ENCODE measurements at places on chromosomes 2 and 18.

DNA sequence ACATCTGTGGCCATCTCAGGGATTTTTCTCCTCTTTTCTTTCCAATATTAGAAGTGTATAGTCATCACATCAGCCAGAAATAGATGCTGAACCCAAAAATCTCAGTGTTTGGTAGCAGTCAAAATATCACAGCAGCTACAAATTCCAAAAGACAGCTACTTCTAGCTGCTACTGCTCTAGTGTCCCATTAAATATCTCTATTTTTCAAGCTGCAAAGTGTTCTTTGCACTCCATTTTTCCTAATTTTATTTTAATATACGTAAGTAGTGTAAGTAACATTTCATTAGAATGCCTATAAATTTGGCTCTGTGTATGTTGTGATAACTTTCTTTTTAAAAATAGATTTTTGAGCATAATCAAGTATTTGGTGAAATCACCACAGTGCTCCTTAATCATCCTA is 967.3 kb downstream of the BCL11A start:
- DNase-seq = no peak

DNA sequence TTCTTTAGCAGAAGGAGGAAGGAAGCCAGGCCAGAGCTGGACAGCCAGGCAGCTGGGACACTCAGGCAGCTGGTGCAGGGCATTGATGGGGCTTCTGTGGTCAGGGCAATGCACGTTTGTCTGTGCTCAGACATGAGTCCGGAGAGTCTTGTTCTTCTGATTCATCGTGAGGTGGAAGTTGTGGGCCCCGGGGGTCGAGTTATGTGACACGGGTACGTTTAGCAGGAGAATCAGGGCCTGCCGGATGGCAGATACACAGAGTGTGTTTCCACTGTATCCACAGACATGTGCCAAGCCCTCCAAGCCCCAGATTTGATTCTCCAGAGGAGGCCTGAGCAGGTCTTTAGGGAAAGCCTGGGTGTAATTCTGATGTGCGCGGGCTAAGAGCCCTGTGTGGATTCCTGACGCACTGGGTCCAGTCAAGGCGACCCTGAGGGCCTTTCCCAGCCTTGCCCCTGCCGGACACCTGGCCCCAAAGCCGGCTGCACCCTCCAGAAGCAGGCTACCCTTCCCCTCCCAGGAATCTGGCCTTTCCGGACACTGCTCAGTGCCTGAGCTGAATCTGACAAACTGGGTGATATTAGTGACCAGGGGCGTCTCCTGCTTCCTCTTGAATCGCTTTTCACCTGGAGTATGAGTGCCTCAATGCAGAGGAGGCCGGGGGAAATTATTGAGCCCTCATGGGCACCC is 10.1 kb downstream of the ARHGEF4 start:
- DNase-seq = no peak

- DNase-seq = no peak
These were observed 61.4 kb upstream of the DNER start for GRCh38 chr2:229775614-229776313.

GRCh38 chr2:54271843-54272627 is 16.0 kb upstream of the TSPYL6 start:
- DNase-seq = no peak

DNA sequence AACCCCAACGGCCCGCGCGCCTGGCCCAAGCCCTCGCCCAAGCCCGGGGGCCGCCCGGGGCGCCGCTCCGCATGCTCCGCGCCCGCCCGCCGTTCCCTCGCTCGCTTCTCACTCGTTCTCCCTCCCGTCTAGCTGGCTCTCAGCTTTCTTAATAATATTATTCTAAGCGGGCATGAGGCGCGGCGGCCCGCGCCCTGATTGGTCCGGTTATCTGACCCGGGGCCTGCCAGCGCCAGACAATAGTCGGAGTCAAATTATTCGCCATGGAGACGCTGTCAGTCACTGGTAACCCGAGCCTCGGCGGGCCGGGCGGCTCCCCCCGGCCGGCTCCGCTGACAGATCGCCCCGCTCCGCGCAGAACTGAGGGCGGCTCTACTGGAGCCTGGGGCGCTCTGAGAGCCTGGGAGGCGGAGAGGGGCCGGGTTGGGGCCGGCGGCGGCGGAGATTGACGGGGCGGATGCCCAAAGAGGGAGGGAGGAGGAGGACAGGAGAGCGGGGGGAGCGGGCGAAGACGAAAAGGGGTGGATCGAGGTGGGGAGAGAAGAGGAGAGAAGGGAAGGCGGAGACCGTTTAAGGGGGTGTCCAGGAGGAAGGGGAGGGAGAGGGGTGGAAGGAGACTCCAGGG is at the start of gene SIX2:
Gene SIX2 (minus strand): TSS at position 150 of the 625 bp plus-strand sequence. CDS start 342 bp downstream, outside the sequence.
- DNase-seq = no peak

DNA sequence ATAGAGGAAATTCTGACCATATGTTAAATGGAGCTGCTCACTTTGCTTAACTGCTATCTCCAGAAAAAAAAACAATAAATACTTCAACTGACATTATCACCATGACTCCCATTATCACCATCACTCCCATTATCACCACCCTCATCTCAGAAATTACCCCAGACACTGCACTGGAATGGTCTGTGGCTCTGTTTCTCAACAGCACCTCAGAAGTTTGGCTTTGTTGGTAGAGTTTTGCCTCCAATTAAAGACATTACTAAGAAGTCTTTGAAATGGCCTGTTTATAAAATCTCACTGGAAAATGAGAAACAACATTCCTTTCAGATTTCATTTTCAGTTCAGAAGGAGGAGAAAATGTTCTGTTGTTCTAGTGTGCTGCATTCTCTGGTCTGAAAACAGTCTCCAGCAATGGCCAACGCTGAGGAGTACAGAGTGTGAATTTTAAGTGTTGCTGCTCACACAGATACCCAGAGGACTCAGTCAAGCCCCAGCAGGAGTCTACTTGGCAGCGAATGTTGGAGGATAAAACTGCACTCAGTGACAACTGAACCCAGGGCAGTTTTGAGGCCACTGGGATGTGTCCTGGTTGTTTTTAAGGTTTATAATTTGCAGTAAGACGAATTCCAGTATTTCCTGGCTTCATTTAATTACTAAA is 364.5 kb upstream of the CDH2 start:
- no peak for DNase-seq

DNA sequence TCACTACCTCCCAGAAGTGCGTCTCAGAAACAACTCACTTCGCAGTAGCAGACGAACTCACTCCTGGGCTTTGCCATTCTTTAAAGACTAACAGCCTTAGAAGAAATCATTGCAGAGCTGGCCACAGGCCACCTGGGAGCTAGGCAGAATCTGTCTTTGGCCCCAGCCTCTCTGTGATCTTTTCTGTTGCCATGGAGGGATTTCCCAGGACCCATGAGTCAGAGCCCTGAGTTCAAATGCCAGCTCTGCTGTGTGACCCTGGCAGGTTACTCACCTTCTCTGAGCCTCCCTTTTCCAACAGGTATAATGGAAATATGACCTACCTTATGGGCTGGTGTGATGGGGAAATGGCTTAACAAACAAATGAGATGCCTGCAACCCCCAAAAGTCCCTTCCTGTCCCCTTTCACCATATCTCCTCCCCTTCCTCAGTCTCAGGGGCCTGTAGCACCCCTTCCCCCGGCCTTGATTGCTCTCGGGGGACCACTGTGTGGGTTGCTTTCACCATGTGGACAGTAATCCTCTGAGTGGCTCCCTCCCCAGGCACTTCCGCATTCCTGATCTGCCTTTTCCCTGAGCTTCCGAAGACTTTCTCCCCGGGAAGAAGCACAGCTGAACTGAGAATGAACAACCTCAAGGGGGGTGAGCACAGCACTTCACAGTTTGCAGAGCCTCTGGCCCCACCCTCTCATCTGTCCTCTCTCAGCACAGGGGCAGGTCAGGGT is 34.0 kb upstream of the SLC66A3 start:
- DNase-seq = no peak

DNA sequence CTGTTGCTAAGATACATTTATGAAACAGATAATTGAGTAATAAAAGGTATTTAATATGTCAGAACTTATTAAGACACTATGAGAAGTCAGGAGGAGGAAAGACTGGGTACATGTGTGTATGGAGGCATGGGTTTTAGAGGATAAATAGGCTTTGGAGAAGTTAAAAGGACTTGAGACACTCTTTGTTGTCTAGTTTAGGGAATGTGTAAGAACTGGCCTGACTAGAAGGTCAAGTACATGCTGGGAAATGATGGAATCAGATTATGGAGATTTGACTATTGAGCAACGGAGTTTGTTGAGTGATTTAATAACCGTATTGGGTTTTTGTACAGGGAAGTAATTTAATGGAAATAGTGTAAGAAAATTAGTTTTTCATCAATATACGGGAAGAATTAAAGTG is 28.2 kb upstream of the SPDYA start:
- DNase-seq = no peak

DNA sequence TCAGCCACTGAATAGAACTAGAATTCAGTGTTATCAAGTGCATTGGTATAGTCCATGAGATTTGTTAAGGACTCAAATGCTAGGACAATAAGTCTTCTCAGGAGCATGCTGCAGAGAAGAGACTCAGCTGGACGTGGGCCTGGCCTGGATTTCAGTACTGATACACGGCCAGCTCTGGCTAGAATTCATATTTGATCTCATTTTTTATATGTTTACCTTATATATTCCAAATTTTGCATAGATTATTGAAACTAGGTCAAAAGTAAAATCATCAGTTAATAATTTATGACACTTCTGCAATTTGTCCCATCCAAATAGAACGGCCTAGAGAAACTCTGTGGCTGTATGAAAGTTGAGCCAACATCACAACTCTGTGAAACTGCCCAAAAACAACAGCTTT is 262.0 kb downstream of the DLGAP1 start:
- DNase-seq = no peak

DNA sequence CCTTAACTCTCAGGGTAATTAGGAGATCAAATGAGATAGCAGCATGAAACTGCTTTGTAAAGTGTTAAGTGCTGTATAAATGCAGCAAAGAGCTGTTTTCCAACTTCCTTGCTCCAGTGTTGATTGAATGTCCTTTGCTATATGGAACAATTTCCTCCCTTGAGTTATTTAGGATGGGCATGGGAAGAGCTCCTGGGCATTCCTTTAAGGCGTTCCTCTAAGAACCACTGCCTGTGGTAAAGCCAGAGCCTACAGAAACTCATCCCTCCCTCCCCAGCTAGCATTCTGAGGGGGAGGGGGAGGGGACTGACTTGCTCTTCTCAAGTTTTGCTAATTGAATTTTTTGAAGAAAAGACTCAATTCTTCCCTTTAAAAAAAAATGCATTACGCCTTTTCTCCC is 1.4 kb downstream of the AKAIN1 start:
- no peak for DNase-seq

- DNase-seq = no peak
These were observed 23.1 kb downstream of the FAM178B start for GRCh38 chr2:96963316-96963715.
